ENCODE measurements at places on chromosomes 6 and 20.
A peak's percentile ranks its signal among the peaks of the same experiment; 100 is the strongest.

DNA sequence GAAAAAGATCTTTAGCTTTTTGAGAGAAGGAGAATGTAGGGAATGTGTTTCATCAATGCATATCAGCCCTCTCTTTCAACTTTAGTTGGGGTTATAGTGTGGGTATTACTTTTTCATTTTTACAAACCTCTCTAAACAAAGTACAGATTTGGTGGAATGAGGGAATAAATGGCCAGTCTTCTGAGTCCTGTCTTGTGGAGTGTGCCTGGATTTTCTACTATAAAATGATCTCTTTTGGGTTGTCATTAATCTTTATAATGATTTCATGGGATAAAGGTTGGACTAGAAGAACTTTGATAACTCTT, 209.3 kb downstream of the RNF144B start:
- DNase-seq: no peak

DNA sequence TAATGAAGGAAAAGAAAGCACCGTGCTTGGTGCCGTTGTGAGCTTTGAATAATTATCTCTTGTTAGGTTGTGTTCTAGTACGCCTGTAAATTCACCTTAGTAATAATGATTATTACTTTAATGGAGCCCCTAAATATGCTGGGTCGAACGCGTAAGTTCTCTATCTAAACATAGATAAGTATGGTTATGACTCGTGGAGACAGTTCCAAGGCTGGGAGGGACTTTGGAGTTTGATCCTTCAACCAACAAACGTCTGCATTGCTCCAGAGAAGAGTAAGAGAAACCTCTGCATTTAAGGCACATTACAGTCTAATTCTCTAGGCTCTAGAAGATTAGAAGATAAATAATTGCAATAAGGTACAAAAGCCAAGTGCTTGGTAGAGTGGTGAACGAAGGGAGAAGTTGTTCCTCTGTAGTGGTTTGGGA, 514 bp downstream of the ACOT13 start:
- DNase-seq: peak; percentile 24

DNA sequence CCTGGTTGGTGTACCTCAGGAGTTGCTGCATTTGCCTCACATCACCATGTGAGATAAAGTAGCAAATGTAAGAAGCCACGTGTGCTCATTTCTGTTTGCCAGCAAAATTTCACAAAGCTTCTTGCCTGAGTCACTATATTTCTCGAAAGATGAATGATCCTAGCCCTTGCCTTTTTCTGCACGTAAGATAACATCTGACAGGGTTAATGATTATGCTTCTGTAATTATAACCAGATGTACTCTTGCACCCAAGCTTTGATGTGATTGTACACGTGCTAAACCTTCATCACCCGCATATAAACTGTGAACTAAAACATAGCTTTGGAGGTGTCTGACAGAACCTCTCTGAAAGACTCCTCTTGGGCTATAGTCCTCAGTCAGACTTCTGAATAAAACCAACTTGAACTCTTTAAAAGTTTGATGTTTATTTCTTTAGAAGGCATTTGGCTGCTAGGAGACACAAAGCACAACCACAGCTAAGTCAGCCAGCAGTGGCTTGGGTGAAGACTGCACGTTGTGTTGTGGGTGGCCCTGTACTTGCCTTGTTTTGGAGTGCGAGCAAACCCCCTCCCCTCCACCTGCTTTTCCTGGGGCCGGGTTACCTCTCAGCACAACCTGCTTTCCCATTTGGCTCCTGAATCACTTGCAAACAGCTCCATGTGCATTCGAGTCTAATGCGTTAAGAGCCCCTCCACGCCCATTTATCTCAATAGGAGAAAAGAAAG, 19.3 kb downstream of the PROKR2 start:
- no peak for DNase-seq

DNA sequence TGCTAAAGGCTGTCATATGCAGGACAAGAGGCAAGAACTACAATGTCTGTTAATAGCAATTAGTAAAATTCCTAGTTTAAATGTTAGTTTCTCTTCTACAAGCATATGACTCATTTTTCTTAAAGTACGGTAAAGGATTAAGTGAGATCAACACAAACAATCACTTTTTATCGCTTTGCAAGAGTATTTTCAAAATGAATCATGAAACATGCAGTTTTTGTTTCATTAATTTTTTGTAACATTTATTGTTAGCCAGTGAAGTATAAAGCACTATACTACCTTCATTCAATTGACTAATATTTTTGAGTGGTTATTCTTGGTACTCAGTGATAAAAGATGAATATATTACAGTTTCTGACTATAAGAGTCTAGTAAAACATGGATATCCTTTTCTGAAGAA, 138.6 kb downstream of the AHI1 start:
- DNase-seq: no peak

- no peak for DNase-seq
Measured at GRCh38 chr6:159099276-159099675, 54.5 kb upstream of the TAGAP start.

DNA sequence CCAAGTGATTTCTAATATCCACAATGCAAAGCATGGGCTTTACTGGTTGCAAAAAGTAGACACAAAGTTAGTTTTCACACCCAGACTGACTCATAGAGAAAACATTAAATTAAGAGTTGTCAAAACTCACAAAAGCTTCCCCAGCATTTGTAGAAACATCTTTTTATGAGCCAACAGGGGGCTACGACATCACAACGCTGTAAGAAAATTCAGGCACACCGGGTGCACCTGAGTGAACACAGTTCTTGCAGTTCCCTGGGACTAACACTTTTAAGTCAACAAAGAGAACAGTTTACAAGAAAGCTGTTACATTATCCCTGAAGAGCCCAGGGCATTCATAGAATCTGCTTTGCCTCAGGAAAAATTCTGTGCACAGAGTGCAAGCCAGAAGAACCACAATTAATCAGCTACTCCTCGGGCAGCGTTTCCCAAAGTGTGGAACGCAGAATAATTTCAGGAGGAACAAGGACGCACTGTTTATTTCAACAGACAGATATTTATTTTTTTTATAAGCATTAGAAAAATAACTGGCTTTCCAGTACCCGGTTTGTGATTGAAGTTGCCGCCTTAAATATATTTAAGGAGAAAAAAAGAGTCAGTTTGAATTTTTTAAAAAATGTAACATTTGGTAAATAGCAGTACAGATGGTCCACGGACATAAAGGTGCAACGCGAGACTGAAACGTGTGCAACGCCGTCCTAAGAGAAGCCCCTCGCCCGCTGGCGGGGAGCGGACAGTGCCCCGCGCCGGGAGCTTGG, 1.2 kb downstream of the NCOA5 start:
- peak; percentile 20 for DNase-seq

DNA sequence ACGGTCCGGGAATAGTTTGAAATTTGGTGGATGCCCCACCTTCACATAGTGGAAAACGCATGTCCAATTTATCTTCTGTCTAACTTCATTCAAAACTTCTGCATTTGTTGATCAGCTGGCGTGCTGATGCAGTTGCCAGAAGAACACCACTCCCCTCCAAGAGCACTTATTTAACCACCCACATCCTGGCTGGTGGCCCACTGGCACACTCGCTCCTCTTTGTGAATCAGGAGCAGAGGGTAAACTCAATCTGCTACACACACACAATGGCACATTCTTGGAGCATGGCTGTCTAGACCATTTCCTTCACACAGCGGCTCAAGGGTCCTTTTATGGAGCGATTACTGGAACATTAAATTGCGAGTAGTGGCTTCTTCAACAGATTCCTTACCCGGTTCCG, 55.1 kb upstream of the CEP162 start:
- DNase-seq: no peak

DNA sequence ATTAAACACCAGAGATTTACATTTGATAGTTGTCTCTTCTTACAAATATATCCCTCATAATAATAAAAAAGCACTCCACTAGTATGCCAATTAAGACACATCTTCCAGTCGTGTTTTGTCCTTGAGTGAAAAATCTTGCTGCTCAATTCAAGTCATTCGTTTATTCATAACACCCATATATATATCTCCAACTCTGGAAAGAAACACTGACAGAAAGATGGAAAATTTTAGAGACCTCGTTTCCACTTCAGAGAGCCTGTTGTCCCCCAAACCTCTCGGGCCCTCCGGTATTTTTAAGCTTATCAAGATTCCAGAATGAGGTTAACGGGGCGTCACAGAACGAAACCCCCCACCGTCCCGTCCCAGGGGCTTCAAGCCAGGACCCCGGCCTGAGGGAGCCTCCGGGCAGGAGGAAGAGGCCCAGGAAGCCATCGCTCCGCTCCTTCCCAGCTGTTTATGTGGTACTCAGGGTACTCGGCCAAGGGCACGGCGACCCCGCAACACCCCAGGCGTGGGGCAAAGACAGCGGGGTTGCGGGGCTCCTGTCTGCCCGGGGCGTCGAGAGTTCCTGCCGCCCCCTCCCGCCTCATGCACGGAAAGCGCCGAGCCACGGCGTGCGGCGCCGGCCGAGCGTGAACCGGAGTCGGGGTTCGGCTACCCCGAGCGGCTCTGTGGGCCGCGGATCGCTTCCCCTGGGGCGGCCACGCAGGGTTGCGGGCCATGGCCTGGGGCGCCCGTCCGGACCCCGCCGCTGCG, 623 bp upstream of the SNX9 start:
- no peak for DNase-seq

DNA sequence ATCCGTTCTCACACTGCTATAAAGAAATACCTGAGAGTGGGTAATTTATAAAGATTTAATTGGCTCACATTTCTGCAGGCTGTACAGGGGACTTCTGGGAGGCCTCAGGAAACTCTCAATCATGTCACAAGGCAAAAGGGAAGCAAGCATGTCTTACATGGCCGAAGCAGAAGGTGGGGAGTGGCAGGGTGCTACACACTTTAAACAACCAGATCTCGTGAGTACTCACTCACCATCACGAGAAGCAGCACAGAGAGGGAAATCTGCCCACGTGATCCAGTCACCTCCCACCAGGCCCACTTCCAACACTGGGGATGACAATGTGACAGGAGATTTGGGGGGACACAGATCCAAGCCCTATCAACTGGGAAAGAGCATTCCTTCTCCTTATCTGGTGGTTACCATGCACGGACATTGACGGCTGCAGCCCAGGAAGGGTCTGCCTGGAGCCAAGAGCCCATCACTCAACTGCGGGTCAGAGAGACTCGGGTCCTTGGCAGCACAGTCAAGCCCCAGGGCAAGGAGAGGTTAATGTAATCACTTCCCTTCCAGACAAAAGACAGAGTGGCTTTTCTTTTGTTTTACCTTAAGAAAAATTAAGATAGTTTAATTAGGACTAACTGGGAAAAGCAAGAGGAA, 112.3 kb upstream of the CST7 start:
- DNase-seq: no peak

DNA sequence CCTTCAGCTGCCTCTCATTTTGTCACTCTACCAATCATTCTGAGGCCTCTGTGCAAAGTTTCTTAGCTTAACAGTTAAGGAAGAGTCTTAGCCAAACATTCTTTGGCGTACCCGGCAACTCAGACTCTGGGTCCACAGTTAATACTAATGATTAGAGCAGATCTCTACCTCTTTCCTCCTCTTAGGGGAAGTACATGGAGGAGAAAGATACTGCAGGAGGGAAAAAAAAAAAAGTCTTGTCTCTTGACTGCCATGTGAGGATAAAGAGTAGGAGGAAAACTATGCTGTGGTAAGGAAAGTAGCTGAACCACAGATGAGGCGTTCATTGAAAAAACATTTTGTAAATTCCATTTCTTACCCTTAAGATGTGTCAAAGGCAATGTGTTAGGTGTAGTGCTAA, 44.0 kb upstream of the MARCKS start:
- DNase-seq: no peak

DNA sequence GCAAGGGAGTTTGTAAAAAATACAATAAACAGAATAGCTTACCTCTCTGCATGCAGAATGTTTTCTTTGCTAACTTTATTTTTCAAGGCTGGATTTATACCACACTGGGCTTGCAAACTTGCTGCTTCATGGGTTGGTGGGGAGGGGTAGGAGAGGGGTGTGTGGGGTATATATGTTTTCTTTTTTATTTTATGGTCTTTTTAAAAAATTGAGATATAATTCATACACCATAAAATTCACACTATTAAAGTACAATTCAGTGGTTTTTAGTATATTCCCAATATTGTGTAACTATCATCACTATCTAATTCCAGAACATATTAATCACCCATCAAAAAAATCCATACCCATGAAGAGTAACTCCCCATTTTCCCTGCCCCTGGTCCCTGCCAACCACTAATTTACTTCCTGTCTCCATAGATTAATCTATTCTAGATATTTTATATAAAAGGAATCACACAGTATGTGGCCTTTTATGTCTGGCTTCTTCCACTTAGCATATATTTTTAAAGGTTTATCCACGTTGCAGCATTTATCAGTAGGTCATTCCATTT, 14.3 kb upstream of the TRPC4AP start:
- no peak for DNase-seq

DNA sequence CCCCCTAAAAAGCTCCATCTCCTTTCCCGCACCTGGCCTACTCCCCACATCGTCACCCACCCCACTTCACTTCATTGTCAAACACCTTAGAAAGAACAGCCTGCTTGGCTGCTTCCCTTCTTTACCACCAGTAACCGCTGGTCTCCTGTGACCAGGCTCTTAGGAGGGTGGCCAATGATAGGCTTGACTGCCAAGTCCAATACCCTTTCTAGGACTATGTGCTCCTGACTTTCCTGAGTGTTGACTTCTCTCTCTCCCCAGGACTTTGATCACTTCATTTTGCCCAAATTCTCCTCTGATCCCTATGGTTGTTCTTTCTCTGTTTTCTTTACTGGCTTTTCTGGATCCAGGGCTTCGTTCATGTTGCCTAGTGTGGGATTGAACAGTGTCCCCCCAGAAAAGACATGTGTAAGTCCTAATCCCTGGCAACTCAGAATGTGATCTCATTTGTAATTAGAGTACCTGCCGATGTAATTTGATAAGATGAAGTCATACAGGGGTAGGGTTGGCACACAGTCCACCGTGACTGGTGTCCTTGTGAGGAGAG, 254.0 kb downstream of the GMDS start:
- DNase-seq: no peak

GRCh38 chr20:24096264-24096663, 107.7 kb upstream of the GGTLC1 start:
- no peak for DNase-seq

DNA sequence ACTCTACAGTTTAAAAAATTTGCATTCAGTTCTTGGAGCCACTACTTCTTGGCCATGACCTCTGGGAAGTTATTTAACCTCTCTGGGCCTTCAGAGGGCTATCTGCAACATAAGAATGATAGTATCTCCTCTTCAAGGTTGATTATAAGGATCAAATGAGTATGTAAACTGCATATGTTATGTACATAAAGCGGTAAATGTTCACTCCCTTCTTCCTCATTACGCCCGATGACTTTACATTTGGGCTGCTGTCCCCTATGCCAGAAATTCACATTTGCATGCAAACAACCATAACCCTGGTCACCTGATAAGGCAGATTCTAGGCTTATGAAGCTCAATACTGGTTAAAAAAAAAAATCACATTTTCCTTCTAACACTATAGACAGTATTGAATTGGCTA, 50.4 kb downstream of the ALDH5A1 start:
- no peak for DNase-seq

- DNase-seq: no peak
Measured at GRCh38 chr6:22413681-22414311, 117.0 kb upstream of the PRL start.

DNA sequence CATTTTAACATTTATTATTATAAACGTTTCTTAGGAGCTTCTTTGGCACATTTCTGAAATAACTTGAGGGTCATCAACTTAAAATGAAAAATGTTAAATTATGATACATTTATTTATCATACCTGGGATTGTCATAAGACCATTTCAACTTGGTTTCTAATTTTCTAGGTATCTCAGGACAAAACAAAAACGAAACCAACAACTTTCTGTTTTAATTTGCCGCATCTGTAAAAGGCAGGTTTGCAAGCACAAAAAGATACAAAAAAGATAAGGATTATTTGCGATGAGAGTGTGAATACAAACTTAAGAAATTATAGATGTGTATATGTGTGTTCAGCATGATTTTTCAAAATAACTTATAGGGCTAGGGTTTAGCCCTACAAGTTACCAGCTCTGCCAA, 395.0 kb upstream of the RUNX2 start:
- no peak for DNase-seq

All from K562 (cell line).